DMS53 (cell line): ENCODE measurements at places on chromosomes 4 and X.

DNA sequence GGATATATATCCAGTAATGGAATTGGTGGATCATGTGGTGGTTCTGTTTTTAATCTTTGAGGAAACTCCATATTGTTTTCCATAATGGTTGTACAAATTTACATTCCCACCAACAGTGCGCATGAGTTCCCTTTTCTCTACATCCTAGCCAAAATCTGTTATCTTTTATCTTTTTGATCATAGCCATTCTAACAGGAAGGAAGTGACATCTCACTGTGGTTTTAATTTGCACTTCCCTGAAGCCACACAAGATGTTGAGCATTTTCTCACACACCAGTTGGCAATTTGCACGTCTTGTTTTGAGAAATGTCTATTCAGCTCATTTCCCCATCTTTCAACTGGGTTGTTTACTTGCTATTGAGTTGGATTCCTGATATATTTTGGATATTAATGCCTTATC, 194.9 kb downstream of the CBLL2 start:
- no peak for DNase-seq

GRCh38 chr4:38659346-38659745, 4.7 kb upstream of the KLF3 start:
- no peak for DNase-seq

DNA sequence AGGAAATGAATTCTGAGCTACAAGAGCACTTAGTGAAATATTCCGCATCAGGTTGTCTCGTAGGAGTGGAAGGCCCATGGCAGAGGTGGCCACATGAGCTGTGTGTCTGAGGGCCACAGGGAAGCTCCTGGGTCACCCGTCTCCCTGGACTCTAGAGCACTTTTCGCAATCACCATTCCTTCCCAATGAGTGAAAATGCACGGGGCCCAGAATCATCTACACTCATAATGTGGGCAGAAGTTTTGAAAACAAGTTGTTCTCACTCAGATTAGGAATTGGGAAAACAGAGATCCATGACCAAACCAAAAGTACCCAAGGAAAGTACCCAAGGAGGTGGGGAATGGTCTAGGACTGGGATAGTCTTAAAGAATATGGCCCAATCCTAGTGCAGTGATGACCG, 94.4 kb downstream of the SCD5 start:
- no peak for DNase-seq

- DNase-seq = no peak
Observed at GRCh38 chr4:124431653-124432192, 280.8 kb downstream of the ANKRD50 start.

GRCh38 chr4:127708985-127709384, 21.2 kb upstream of the SLC25A31 start:
- DNase-seq = peak; percentile 33

DNA sequence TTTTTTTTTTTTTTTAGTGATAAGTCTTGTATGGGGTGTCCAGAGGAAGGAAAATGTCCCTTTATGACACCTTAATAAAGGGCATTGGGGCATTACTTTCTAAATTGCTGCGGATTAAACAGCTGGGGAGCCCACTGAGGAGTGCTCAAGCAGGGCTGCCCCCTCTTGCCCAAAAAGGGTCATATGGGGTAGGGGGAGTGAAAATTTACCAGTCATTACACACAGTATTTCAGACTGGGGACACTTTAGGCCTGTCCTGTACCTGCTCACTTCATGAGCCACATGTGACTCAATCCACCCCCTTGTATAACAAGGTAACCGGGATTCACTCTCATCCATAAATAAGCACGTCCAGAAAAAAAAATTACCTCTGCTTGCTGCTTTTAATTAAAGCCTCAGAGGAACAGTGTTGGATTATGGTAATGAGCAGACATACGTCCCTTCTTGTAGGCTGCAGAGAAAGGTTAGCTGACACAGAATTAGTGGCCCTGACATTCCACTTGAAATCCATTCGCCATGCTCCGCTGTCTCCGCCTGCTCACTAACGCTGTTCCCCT, 1.8 kb downstream of the PRDM8 start:
- DNase-seq = no peak

GRCh38 chrX:26822448-26822847, 606.5 kb downstream of the MAGEB5 start:
- no peak for DNase-seq
